Lung (tissue), 17 donors: ENCODE measurements at places on chromosomes 1 and 21. TPM values are rescaled to one million over a fixed set of nuclear protein-coding genes. Genes with fewer than 3 reads are reported as not detected.
A peak's percentile ranks its signal among the peaks of the same experiment; 100 is the strongest.

The LCE6A gene
- total RNA-seq, result not detected

The TBX15 gene
- 0.28 TPM for total RNA-seq

The LENEP gene
- 0.89 TPM for total RNA-seq

The TP73 gene
- 2.5 TPM for total RNA-seq

The KCNE2 gene
- total RNA-seq, result 0.65 TPM

The DENND2D gene
- 39.3 TPM for total RNA-seq

The CAPN8 gene
- total RNA-seq, result 48.5 TPM

The NEK2 gene
- 5.9 TPM for total RNA-seq

- H3K27ac ChIP-seq, result no peak overlapping the region
- H3K27me3 ChIP-seq, result peaks cover 6% of the 10 kb centered on the region
- no peaks in the 10 kb centered on the region for H3K4me1 ChIP-seq
- DNase-seq, result no peak
- H3K36me3 ChIP-seq, result no peaks in the 10 kb centered on the region
- no peak overlapping the region for H3K4me3 ChIP-seq
Measured at GRCh38 chr1:6171548-6172124, 8.5 kb downstream of the CHD5 start.

DNA sequence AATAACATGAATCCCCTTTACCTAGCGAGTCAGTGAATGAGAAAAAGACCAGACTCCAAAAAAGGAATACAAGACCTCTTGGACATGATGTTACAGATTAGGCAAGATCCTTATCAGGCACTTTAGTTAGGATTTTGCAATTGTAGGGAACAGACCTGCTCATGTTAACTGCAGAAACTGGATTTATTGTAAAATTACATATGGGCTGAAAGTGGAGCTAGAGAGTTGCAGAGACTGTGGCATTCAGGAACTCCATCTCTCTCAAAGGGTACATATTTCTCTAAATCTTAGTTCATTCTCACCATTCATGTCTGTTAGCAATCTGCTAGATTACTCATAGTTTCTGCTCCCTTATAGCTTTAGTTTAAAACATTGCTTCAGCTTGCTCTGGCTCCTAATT, 142.2 kb downstream of the PAPPA2 start:
- no peak for DNase-seq
- H3K27ac ChIP-seq, result no peak overlapping the region
- no peak overlapping the region for H3K4me3 ChIP-seq
- no peaks in the 10 kb centered on the region for H3K27me3 ChIP-seq

- no peak for DNase-seq
- no peak overlapping the region for H3K27ac ChIP-seq
- H3K36me3 ChIP-seq, result no peaks in the 10 kb centered on the region
- H3K27me3 ChIP-seq, result no peaks in the 10 kb centered on the region
Measured at GRCh38 chr21:42670058-42670880, 16.8 kb downstream of the PDE9A start.

GRCh38 chr1:222583079-222583478, 6.7 kb downstream of the TAF1A start:
- H3K27ac ChIP-seq, result no peak overlapping the region
- H3K4me1 ChIP-seq, result no peaks in the 10 kb centered on the region
- no peak overlapping the region for H3K4me3 ChIP-seq
- no peak for DNase-seq
- H3K27me3 ChIP-seq, result no peaks in the 10 kb centered on the region
- peaks cover 13% of the 10 kb centered on the region for H3K36me3 ChIP-seq

DNA sequence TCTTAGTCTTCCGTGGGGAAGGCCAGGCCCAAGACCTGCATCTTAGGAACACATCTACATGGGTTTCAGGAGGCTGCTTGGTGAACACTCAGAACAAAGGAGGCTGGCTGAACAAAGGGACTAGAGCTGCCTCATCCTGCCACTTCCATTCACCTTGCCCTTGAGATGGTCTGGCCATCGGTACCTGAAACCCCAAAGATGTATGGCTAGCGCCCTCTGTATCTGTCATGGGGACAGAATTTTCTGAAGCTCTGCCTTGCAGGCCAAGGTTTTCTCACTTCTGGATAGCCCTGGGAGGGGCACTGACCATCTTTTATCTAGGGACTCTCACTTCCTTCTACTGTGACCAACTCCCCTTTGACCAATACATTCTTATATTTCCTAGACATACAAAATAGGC, 55.4 kb upstream of the GRIK3 start:
- H3K27ac ChIP-seq, result no peak overlapping the region
- no peaks in the 10 kb centered on the region for H3K4me1 ChIP-seq
- no peak overlapping the region for H3K4me3 ChIP-seq

DNA sequence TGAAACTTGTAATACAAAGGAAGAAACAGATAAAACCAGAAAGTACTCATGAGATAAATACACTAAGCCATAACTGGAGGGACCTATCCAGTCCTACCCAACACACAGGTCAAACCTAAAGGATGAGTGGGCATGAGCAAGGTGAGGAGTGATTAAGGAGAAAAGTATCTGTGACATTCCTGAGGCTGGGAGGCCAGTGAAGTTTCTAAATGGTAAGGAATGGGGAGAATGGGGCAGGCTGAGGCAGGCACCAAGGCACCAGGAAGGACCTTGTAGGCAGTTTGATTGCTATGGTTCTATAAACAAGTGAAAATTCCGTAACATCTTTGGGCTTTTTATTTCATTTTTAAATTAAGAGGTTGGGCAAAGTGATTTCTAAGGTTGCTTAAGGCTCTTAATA, 10.4 kb downstream of the DDX59 start:
- H3K4me1 ChIP-seq, result no peaks in the 10 kb centered on the region
- H3K36me3 ChIP-seq, result peaks cover 25% of the 10 kb centered on the region
- no peak overlapping the region for H3K4me3 ChIP-seq

- H3K27ac ChIP-seq, result peak overlapping the region; percentile 43
- H3K36me3 ChIP-seq, result no peaks in the 10 kb centered on the region
- no peak for DNase-seq
- H3K4me1 ChIP-seq, result peaks cover 18% of the 10 kb centered on the region
- H3K27me3 ChIP-seq, result peaks cover 16% of the 10 kb centered on the region
Measured at GRCh38 chr1:201397675-201398074, 1.4 kb downstream of the LAD1 start.

DNA sequence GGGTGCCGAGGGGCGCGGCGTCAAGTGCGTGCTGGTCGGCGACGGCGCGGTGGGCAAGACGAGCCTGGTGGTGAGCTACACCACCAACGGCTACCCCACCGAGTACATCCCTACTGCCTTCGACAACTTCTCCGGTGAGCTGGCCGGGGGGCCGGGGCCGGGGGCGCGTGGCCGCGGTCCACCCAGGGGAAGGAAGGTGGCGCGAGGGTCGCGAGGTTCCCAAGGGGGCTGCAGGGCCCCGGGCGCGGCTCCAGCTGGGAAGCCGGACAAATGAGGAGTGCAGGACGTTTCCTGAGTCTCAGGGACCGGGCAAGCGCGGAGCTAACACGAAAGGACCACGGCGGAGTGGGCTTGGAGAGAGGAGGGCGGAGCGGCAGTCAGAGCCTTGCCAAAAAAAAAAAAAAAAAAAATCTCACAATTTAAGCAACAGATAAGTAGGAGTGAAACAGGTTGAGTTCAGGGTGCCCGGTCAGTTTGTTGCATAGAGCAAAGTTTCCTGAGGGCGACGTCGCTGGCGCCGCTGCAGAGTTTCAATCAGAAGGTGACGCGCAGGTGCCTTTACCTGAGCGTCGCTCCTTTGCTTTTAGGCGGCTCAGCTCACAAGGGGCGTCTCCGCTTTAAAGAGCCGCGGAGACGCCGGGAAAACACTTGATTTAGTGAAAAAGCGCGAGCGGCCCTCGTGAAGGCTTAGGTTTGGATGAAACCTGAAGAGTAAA, 750 bp downstream of the RHOU start:
- no peaks in the 10 kb centered on the region for H3K27me3 ChIP-seq
- peak overlapping the region; percentile 27 for H3K27ac ChIP-seq
- peaks cover 17% of the 10 kb centered on the region for H3K36me3 ChIP-seq
- H3K4me3 ChIP-seq, result peak overlapping the region; percentile 85
- DNase-seq, result peak; percentile 51

GRCh38 chr1:44775930-44776729, 790 bp downstream of the RPS8 start:
- peak overlapping the region; percentile 94 for H3K4me3 ChIP-seq
- peak overlapping the region; percentile 97 for H3K27ac ChIP-seq

DNA sequence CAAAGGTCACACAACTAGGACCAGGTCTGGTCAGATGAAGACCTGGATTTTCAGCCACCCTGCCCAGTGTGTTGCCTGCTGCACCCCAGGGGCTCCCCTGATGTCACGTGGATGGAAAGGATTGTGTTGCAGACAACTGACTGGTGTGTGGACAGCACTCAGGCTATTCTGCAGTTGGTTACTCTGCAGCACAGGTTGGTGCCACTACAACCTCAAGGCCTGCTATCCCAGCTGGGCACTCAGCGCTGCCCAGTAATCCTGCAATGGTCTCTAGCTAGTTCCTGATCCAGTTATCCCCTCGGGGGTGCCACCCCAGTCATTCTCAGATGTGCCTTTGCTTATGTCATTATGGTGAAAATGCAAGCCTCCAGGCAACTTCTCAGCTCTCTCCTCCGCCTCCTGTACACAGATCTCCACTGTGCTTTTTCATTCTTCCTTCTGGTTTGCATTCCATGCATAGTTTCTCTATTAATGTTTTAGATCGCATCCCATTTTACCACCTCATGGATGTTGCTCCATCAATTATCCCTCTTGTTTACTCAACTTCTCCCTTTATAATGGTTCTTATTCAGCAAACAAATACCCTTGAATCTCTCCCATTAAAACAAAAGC, 503.2 kb upstream of the CAMK1G start:
- H3K4me1 ChIP-seq, result no peaks in the 10 kb centered on the region
- H3K4me3 ChIP-seq, result no peak overlapping the region
- no peak overlapping the region for H3K27ac ChIP-seq
- H3K27me3 ChIP-seq, result no peaks in the 10 kb centered on the region
- DNase-seq, result no peak

DNA sequence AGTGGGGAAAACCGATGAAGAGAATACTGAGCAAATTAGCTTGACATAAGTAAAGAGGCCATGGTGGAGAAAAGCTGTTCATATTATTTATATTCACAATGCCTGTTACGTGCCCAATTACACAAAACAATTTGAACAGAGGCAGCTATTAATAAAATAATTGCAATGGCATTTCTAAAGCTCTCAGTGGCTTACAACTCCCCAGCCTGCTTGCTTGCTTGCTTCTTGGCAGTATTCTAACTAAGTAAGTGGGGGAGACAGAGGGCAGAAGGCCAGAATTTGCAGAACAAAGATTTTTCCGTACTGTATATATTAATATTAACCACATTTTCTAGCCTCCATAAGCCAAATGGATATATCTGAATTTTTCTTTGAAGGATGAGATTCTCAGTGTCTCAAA, 12.9 kb downstream of the PTPN14 start:
- H3K27me3 ChIP-seq, result no peaks in the 10 kb centered on the region
- DNase-seq, result peak; percentile 87
- H3K27ac ChIP-seq, result no peak overlapping the region
- peaks cover 13% of the 10 kb centered on the region for H3K4me1 ChIP-seq

- DNase-seq, result no peak
- peaks cover 16% of the 10 kb centered on the region for H3K4me1 ChIP-seq
- no peaks in the 10 kb centered on the region for H3K36me3 ChIP-seq
- H3K4me3 ChIP-seq, result no peak overlapping the region
Measured at GRCh38 chr1:11475748-11476147, 3.2 kb upstream of the DISP3 start.

- H3K27me3 ChIP-seq, result no peaks in the 10 kb centered on the region
- H3K36me3 ChIP-seq, result peaks cover 2% of the 10 kb centered on the region
- no peaks in the 10 kb centered on the region for H3K4me1 ChIP-seq
- no peak overlapping the region for H3K27ac ChIP-seq
Measured at GRCh38 chr21:38430401-38430984, 67.8 kb downstream of the ERG start.

- no peak overlapping the region for H3K27ac ChIP-seq
- peak; percentile 40 for DNase-seq
- H3K4me1 ChIP-seq, result no peaks in the 10 kb centered on the region
- H3K36me3 ChIP-seq, result no peaks in the 10 kb centered on the region
- no peak overlapping the region for H3K4me3 ChIP-seq
- H3K27me3 ChIP-seq, result no peaks in the 10 kb centered on the region
Measured at GRCh38 chr1:101520302-101520701, 283.5 kb downstream of the S1PR1 start.

DNA sequence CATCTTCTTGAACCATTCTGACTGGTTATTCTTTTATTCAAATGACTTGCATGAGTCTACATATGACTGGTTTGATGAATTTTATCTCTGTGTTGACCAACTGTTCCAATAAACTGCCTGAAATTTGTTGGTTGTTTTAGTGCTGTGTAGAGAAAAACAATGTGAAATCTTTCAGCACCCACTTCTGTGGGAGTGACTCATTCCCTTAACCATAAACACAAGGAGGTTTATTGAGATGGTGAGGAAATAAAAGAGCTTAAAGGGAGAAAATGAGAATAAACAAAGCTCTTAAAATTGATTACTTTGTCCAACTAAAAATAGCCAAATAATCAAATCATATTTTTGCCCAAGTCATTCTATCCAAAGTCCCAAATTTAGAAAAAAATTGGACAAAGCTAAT, 341.1 kb downstream of the TGFB2 start:
- H3K36me3 ChIP-seq, result no peaks in the 10 kb centered on the region
- peak; percentile 91 for DNase-seq
- no peak overlapping the region for H3K4me3 ChIP-seq
- no peaks in the 10 kb centered on the region for H3K27me3 ChIP-seq

DNA sequence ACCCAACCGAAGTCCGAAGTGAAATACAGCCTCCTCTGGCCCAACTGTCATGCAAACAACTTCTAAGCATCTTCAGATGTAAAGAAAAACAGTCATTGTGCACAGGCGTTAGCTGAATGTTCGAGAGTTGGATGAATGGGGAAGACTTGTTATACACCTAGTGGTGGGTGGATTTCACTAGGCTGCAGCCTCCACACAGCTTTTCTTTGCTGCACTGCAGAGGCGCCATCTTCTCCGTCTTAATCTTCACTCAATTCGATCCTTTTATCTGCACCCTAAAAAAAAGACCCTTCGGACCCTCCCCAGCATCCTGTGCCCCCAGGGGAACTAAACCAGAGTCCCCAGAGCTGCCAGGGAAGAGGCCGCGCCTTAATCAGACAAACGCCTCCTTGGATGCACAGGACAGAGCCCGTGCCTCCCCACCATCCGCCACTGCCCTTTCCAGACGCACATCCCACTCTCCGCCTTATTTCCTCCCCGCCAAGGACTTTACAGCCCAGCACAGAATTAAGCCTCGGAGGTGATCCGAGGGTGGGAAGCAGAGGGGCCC, 1.4 kb downstream of the APP start:
- peak overlapping the region; percentile 86 for H3K27ac ChIP-seq
- H3K4me1 ChIP-seq, result peaks cover 3% of the 10 kb centered on the region
- H3K36me3 ChIP-seq, result no peaks in the 10 kb centered on the region
- H3K27me3 ChIP-seq, result no peaks in the 10 kb centered on the region
- DNase-seq, result peak; percentile 83
- H3K4me3 ChIP-seq, result peak overlapping the region; percentile 98

GRCh38 chr1:30715886-30716285, 7.5 kb downstream of the MATN1 start:
- no peak overlapping the region for H3K27ac ChIP-seq
- DNase-seq, result no peak
- no peak overlapping the region for H3K4me3 ChIP-seq
- no peaks in the 10 kb centered on the region for H3K27me3 ChIP-seq
- no peaks in the 10 kb centered on the region for H3K36me3 ChIP-seq
- H3K4me1 ChIP-seq, result peaks cover 22% of the 10 kb centered on the region

- no peak overlapping the region for H3K4me3 ChIP-seq
- peaks cover 7% of the 10 kb centered on the region for H3K36me3 ChIP-seq
- H3K27me3 ChIP-seq, result no peaks in the 10 kb centered on the region
- H3K27ac ChIP-seq, result no peak overlapping the region
Measured at GRCh38 chr1:33141781-33142180, 40.1 kb downstream of the TRIM62 start.

- H3K36me3 ChIP-seq, result no peaks in the 10 kb centered on the region
- H3K4me1 ChIP-seq, result no peaks in the 10 kb centered on the region
- H3K4me3 ChIP-seq, result no peak overlapping the region
- no peak overlapping the region for H3K27ac ChIP-seq
- DNase-seq, result no peak
Measured at GRCh38 chr1:218748071-218748470, 402.9 kb downstream of the TGFB2 start.
